Osteocyte (in vitro differentiated cells): ENCODE measurements at places on chromosomes 3 and 15. TPM values are rescaled to one million over a fixed set of nuclear protein-coding genes. Genes with fewer than 3 reads are reported as not detected.

- no peak within 1 kb of the TSS for H3K4me3 ChIP-seq
- H3K4me1 ChIP-seq, result no peaks in the 10 kb centered on the region
- H3K27ac ChIP-seq, result no peak within 1 kb of the TSS
- H3K36me3 ChIP-seq, result no peaks in the 10 kb centered on the region
- peaks cover 35% of the 10 kb centered on the region for H3K27me3 ChIP-seq
- DNase-seq, result no peak
These were observed at the start of gene COL6A5 for GRCh38 chr3:130345487-130346079. Gene COL6A5 (plus strand): TSS chr3:130345672. CDS start chr3:130373639, 27,967 bp downstream.

DNA sequence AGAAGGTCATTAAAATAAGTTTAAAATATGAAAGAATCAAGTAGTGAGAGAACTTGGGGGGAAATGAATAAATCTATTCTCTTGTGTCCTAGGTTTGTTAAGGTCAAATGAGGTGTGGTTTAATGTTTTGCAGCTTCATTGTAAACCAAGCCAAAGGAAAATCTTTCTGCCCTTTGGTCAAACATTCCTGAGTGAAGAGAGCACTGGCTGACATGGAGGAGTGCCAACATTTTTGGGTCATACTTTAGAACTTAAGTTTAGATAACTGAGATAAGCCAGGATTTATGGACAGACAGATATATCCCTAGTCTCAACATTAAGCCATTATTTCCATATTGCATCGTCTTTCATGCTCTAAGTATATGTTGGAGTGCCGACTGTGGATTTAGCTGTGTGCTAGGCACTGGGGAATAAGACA, 66.4 kb downstream of the PTPRG start:
- no peak overlapping the region for H3K27ac ChIP-seq
- H3K4me3 ChIP-seq, result no peak overlapping the region
- H3K36me3 ChIP-seq, result peaks cover 8% of the 10 kb centered on the region

GRCh38 chr15:73571346-73571745, 61.8 kb downstream of the NPTN start:
- peaks cover 41% of the 10 kb centered on the region for H3K36me3 ChIP-seq
- no peak for DNase-seq
- peaks cover 5% of the 10 kb centered on the region for H3K4me1 ChIP-seq
- H3K27ac ChIP-seq, result peak overlapping the region; percentile 20
- H3K27me3 ChIP-seq, result no peaks in the 10 kb centered on the region
- no peak overlapping the region for H3K4me3 ChIP-seq

- H3K4me3 ChIP-seq, result no peak overlapping the region
- no peaks in the 10 kb centered on the region for H3K27me3 ChIP-seq
- no peak overlapping the region for H3K27ac ChIP-seq
- peaks cover 13% of the 10 kb centered on the region for H3K36me3 ChIP-seq
These were observed 5.9 kb upstream of the ZNF621 start for GRCh38 chr3:40518848-40519247.

DNA sequence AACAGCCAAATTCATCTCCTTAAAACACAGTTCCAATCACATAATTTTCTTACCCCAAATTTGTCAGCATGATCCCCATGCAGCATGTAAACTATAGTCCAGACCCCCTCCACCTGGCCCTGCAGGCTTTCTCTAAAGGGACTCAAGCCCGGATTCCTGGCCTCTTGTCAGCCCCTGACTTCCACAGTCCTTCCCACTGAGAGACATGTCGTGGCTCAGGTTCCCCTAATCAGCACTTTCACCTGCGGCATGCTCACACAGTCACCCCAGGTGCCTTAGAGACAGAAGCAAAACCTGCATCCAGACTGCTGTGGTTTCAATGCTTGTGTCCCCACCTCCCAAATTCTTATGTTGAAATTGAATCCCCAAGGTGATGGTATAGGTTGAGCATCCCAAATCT, 372.7 kb upstream of the ATP10A start:
- peaks cover 4% of the 10 kb centered on the region for H3K27me3 ChIP-seq
- H3K27ac ChIP-seq, result no peak overlapping the region
- H3K4me3 ChIP-seq, result no peak overlapping the region
- H3K36me3 ChIP-seq, result no peaks in the 10 kb centered on the region
- DNase-seq, result no peak

- H3K36me3 ChIP-seq, result no peaks in the 10 kb centered on the region
- no peaks in the 10 kb centered on the region for H3K27me3 ChIP-seq
- H3K4me1 ChIP-seq, result no peaks in the 10 kb centered on the region
- H3K4me3 ChIP-seq, result no peak overlapping the region
- H3K27ac ChIP-seq, result no peak overlapping the region
These were observed 718.2 kb upstream of the GRM7 start for GRCh38 chr3:6142707-6143106.

GRCh38 chr3:20724241-20724640, 538.2 kb upstream of the SGO1 start:
- no peak overlapping the region for H3K4me3 ChIP-seq
- no peaks in the 10 kb centered on the region for H3K4me1 ChIP-seq
- no peak for DNase-seq
- no peaks in the 10 kb centered on the region for H3K27me3 ChIP-seq

- no peaks in the 10 kb centered on the region for H3K27me3 ChIP-seq
- H3K36me3 ChIP-seq, result no peaks in the 10 kb centered on the region
- no peak overlapping the region for H3K4me3 ChIP-seq
- DNase-seq, result no peak
- H3K4me1 ChIP-seq, result peaks cover 2% of the 10 kb centered on the region
These were observed 178.2 kb downstream of the LSAMP start for GRCh38 chr3:116267116-116267515.

- H3K4me3 ChIP-seq, result no peak overlapping the region
- H3K27me3 ChIP-seq, result no peaks in the 10 kb centered on the region
- H3K4me1 ChIP-seq, result no peaks in the 10 kb centered on the region
- H3K27ac ChIP-seq, result peak overlapping the region; percentile 23
- DNase-seq, result no peak
These were observed 25.1 kb downstream of the OXSR1 start for GRCh38 chr3:38190481-38190881.

- no peak for DNase-seq
- H3K4me3 ChIP-seq, result no peak overlapping the region
- no peaks in the 10 kb centered on the region for H3K4me1 ChIP-seq
These were observed 466.3 kb upstream of the EPHA3 start for GRCh38 chr3:88641033-88641604.

DNA sequence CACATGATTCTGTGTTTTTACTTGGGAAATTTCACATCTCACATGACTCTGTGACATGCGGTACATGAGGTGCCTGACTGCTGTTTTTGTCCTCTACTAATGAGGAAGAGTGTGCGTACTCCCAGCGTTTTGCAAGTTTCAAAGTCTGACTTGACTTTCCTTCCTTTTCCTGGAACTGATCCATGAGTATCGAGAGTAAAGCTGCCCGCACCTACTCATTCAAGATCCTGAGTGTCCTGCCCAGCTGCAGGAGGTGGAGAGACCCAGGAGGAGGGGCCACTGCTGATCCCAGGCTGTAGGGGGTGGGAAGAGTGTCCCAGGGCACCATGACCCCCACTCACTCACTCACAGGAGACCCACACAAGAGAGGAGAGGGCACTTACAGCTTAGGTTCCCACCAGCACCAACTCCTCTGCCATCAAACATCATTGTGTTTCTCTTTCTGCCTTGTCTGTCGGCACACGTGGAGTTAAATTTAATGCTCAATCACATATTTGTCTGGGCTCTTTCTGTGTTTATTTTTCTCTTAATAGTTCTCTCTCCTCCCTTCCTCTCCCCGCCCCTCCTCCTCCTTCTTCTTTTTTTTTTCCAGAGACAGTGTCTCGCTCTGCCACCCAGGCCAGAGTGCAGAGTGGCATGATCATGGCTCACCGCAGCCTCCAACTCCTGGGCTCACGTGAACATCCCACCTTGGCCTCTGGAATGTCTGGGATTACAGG, 1.4 kb downstream of the CCR5AS start:
- no peak overlapping the region for H3K4me3 ChIP-seq
- H3K27ac ChIP-seq, result no peak overlapping the region
- DNase-seq, result no peak
- no peaks in the 10 kb centered on the region for H3K36me3 ChIP-seq

DNA sequence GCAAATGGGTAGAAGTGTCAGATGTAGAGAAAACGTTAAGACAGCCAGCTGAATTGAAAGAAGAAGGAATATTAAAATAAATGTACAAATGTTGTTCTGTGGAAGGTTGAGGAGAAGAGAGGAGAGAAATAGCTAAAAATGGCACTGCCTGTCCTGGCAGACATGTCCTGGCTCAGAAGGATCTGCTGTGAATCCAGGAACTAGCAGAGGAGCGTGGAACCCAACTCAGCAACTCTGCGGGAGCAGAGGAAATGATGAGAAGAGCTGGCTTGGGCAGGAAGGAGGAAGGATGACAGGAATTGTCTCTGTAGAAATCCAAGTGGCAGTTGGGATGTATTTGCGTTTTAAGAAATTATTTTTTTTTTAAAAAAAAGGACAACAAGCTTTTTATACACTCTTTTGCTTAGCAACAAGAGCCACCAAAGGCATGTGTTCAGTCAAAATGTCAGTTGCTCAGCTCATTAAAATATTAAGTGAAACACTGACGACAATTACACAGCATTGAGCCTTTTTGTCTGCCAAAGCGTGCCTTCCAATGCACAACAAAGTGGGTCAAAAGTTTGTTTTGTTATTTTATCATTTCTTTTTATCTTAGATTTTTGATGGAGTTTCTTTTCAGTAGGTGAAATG, 16.1 kb downstream of the NANOGP8 start:
- H3K4me3 ChIP-seq, result no peak overlapping the region
- no peak overlapping the region for H3K27ac ChIP-seq
- H3K27me3 ChIP-seq, result peaks cover 2% of the 10 kb centered on the region
- H3K4me1 ChIP-seq, result peaks cover 10% of the 10 kb centered on the region
- no peak for DNase-seq

DNA sequence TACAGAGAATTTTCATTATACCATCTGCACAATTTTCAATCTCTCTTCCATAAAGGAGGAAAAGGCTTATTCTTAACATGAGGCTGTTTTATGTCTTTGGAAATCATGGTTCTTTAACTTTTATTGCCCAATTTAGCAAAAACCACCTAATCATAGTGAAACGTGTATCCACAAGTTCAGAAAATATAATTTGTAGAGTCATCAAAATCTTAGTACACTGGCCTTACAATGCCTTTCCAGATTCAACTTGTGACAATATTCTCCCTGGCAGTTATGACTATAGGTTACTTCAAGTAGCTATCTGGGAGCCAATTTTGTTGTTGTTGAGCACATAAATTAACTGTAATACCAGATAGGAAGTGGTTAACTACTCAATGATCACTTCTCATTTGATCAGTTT, 10.9 kb downstream of the BNIP2 start:
- peaks cover 1% of the 10 kb centered on the region for H3K4me1 ChIP-seq
- H3K36me3 ChIP-seq, result peaks cover 44% of the 10 kb centered on the region
- H3K27ac ChIP-seq, result no peak overlapping the region
- DNase-seq, result no peak

DNA sequence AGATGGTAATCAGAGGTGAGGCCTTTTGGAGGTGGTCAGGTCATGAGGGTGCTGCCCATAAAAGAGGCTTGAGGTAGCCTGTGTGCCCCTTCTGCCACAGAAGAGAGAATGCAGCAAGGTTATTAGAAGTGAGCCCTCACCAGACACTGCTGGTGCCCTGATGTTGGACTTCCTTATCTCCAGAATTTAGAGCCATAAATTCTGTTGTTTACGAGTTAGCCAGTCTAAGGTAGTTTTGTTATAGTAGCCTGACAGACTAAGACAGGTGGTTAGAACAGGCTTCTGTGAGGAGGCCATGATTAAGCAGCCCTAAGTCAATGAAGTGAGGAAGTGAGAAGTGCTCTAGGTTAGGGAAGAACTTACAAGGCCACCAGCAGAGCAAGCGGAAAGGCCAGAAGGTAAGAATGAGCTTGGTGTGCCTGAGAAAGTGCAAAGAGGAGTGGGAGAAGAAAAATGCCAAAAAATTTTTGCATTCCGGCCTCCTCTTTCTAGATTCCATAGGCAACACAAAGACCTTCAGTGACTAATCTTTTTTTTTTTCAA, 44.2 kb upstream of the STT3B start:
- no peaks in the 10 kb centered on the region for H3K36me3 ChIP-seq
- DNase-seq, result no peak
- peaks cover 7% of the 10 kb centered on the region for H3K27me3 ChIP-seq
- H3K4me1 ChIP-seq, result no peaks in the 10 kb centered on the region
- no peak overlapping the region for H3K27ac ChIP-seq

DNA sequence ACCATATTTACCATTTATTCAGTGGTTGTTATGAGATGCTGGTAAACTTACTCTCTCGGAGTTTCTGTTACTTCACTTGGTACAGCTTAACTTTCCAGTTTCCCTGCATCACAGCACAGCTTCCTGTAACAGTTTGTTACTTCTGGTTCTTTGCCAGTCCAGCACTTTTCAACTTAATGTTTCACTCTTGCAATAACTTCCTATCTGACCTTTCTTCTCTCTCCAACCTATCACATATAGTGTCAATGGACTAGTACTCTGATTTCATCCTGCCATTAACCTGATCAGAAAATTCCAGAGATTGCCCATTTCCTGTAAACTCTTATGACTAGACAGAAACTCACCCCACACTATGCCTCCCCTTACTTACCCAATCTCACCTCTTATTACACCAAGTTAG, 3.9 kb upstream of the ATP11B start:
- peaks cover 20% of the 10 kb centered on the region for H3K4me1 ChIP-seq
- peaks cover 18% of the 10 kb centered on the region for H3K27me3 ChIP-seq
- no peak for DNase-seq
- no peak overlapping the region for H3K4me3 ChIP-seq
- no peaks in the 10 kb centered on the region for H3K36me3 ChIP-seq

- no peak overlapping the region for H3K27ac ChIP-seq
- DNase-seq, result no peak
- no peaks in the 10 kb centered on the region for H3K4me1 ChIP-seq
- no peak overlapping the region for H3K4me3 ChIP-seq
These were observed 81.0 kb downstream of the TMEM108 start for GRCh38 chr3:133119176-133119575.

DNA sequence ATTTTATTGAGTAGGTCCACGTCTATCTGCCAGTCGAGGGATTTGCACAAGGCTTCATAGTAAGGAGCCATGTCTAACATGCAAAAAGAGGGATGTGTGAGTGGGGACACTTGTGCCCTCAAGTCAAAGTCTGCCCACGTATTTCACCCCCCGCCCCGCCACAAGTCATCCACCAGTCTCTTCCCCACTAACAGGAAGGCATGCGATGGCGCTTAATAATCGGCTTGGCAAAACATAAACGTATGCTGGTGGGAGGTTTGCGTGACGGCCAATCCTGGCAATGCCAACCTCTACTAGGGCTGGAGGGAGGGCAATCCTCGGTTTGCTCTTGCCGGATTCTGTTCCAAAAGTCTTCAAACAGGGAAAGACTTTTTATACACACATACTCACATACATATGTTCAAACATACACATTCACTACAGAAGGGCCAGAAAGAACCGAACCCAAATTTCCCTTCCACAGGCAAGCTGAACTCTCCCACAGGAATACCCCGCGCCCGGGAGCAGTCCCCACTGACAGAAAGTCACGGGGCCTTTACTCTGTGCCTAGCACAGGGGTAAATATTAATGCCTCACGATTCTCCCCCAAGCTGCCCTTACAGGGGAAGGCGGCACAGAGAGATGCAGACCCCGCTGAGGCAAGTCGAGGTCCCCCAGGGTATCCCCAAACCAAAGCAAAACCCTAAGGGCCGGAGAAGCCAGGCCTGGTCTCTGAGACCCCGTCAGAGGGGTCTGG, 675 bp downstream of the PSMD6 start:
- peaks cover 17% of the 10 kb centered on the region for H3K36me3 ChIP-seq
- peak overlapping the region; percentile 84 for H3K4me3 ChIP-seq
- H3K27ac ChIP-seq, result peak overlapping the region; percentile 92
- DNase-seq, result no peak

Gene CEMIP
- total RNA-seq, result 445 and 457 TPM in 2 replicates

Gene EAF2
- 1.4 and 2.4 TPM in 2 replicates for total RNA-seq

Gene EPHB3
- 10.6 and 11.4 TPM in 2 replicates for total RNA-seq

Gene TLR9
- not detected in 2 replicates for total RNA-seq

Gene CTXN2
- total RNA-seq, result not detected in 2 replicates

Gene CDHR4
- total RNA-seq, result not detected in 2 replicates

Gene TRH
- total RNA-seq, result not detected in 2 replicates

Gene P2RY12
- not detected in 2 replicates for total RNA-seq

Gene P2RY1
- total RNA-seq, result 0.67 and 0.91 TPM in 2 replicates
